ENCODE measurements at places on chromosomes 12 and 14. TPM values are rescaled to one million over a fixed set of nuclear protein-coding genes. Genes with fewer than 3 reads are reported as not detected.

PTHLH gene
- total RNA-seq: 9.6 TPM

- DNase-seq: no peak
Observed at GRCh38 chr14:50035214-50035613, 81.2 kb downstream of the VCPKMT start.

DNA sequence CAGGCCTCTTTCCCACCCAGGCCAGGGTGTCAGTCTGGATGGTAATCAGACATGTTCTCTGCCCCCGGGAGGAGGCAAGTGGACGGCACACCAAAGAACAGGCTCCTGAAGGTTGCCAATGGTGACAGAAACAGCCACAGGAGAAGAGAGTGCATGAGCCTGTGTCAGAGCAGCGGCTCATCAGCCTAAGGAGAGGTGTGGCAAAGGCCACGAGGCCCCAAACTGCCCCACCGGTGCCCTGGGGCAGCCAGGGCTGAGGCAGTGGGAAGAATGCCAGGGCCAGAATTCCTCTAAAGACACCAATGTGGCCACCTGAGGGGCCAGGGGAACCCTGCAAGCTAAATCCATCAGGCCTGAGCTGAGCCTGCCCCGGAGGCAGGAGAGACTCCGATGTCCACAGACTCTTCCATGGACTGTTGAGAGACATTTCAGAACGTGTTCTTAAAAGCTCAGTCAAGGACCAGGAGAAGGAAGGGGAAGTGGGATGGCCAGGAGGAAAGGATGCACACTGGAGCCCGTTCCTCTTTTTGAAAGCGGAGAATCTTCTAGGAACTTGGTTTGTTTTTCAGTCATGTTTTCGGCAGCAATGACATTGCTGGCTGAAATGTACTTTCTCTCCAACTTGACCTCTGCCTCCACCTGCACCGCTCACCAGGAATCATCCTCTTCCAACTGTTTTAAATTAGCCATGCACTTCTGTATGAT lies 176.3 kb upstream of the FKBP4 start:
- DNase-seq: no peak

DNA sequence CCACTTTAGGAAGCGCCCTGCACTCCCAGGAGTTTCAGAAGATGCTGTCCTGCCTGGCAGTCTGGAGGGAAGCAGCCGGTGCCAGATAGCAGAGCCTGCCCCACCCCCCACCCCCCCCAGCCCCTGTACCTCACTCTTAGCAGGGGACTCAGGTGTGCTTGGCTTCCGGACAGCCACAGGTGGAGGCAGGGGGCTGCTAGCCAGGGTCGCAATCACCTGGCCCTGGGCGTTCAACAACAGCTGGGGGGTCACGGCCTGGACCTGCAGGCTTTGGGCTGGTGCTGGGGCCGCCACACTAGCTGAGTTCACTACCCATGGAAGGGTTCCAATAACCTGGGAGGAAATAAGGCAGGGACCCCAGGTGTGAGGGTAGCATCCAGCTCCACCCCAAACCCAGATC lies 22.0 kb downstream of the POU6F1 start:
- no peak for DNase-seq

- DNase-seq: no peak
Observed at GRCh38 chr14:24993631-24994030, 56.3 kb downstream of the STXBP6 start.

GRCh38 chr14:104219731-104220214 lies 81.4 kb downstream of the KIF26A start:
- DNase-seq: no peak

DNA sequence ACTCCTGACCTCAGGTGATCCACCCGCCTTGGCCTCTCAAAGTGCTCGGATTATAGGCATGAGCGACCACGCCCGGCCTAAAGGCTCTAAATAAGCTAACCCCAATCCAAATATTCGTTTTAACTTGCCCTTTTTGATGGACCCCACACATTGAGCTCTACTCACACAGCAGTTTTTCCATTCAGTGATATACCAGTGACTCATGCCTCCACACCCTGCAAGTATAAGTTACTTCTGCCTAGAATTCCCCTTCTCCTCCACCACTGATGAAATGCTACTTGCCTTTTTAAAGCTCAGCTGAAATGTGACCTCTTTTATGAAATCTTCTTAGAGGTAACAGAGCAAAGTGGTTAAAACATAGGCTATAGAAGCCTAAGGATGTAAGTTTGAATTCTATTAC lies 68.8 kb downstream of the EXOC5 start:
- no peak for DNase-seq

- no peak for DNase-seq
Observed at GRCh38 chr12:2622460-2622859, 172.3 kb upstream of the FKBP4 start.

DNA sequence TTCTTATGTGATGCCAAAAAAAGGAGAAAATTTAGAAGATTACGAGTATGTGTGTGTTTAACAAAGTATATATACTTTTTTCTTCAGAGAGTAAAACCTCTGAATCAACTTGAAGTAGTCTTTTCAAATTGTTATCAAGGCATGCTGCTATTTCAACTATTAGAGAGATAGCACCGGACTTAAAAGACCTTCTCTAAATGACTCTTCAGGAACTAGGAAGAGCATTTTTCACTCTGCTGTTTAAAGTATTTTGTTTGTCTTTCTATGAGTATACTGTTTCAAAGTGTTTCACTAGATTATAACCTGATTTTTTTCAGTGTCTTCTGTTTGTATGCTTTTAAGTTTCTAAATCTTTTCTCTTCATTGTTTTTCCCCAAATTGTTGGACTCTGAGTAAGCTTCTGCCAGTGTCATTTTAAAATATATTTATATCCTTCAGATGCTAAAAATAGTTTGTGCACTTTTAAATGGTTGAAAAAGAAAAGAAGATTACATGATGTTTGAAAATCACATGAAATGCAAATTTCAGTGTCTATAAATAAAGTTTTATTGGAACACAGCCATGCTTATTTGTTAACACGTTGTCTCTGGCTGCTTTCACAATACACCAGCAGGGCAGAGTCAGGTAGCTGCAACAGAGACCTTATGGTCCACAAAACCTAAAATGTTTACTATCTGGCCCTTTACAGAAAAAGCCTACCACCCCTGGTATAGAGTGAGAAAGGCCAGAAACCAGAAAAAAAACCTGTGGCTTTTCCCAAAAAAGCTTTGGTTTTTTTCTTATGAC lies 21.3 kb downstream of the CRADD start:
- no peak for DNase-seq

GRCh38 chr12:22578328-22578727 lies 34.0 kb upstream of the C2CD5 start:
- DNase-seq: no peak

GRCh38 chr14:59126714-59127436 lies 61.6 kb upstream of the DAAM1 start:
- DNase-seq: no peak

P2RX2 gene
- 0.35 TPM for total RNA-seq

CLEC9A gene
- not detected for total RNA-seq

ACOT4 gene
- 0.48 TPM for total RNA-seq

GRCh38 chr12:30985814-30986452 lies 59.4 kb downstream of the TSPAN11 start:
- DNase-seq: no peak

DNA sequence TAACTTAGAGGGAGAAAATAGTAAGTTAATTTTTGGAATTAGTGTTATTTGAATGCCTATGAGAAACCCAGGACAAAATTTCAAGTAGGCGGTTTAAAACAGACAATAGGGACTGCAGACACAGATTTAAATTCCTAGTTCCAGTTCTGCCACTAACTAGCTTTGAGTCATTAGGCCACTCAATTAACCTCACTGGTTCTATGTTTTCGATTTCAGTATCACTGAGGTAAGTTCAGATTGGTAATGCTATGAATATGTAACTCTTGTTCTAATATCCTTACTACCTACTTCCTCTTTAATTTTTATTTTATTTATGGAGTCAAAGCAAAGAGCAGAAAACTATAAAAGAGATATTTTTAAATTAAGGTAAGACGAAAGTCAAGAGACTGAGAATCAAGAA lies 52.6 kb downstream of the GALC start:
- DNase-seq: no peak

ZNF605 gene
- total RNA-seq: 5.1 TPM

DEGS2 gene
- 30.4 TPM for total RNA-seq

GRCh38 chr14:63030113-63030512 lies 15.1 kb downstream of the KCNH5 start:
- DNase-seq: no peak

DBX2 gene
- not detected for total RNA-seq

OASL gene
- 2.4 TPM for total RNA-seq

GRCh38 chr12:132512197-132513069 lies 22.5 kb downstream of the FBRSL1 start:
- no peak for DNase-seq

VASH1 gene
- 1.3 TPM for total RNA-seq

All from esophagus squamous epithelium (tissue), 5 donors.